Stromal cell of bone marrow (primary cell): ENCODE measurements at places on chromosomes 12 and 14.
A peak's percentile ranks its signal among the peaks of the same experiment; 100 is the strongest.

- no peak for DNase-seq
These were observed 9.1 kb upstream of the TBX3 start for GRCh38 chr12:114693059-114693531.

DNA sequence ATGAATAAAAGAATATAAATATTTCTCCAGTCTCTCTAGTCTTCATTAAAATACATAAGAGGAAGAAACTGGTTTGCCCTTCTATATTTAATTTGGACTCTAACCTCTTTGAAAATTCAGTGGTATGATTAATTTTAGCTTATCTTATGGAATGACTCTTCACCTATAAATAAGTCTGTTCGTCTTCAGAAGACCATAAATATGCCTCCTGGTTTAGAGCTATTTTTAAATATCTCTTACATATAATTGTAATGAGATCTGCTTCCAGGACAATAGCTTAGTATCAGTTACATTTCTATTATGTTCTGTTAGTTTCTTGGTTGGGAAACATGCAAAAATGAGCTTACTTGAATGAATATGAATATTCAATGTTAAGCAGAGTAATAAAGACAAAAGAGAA, 257.5 kb upstream of the HMGA2 start:
- no peak for DNase-seq

- no peak for DNase-seq
These were observed 54.6 kb downstream of the NUAK1 start for GRCh38 chr12:106084014-106084671.

DNA sequence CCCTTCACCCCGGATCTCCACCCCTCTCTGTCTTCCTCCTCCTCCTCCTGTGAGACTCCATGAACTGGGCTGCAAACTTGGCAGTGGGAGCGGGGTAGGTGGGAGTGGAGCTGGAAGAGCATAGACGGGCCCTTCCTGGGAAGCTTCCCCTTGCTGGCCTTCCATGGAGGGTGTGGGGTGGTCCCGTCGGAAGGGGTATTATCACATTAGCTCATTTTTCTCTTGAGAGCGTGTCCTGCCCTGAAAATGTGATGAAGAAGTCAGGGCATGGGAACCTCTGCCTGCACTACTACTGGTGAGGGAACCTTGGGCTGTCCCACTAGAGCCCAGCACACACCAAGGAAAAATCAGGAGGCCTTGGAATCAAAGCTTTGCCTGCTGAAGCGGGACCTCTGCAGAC, 66.5 kb downstream of the CACNA1C start:
- DNase-seq, result no peak

GRCh38 chr12:116880817-116881324, 370 bp downstream of the HRK start:
- DNase-seq, result no peak

DNA sequence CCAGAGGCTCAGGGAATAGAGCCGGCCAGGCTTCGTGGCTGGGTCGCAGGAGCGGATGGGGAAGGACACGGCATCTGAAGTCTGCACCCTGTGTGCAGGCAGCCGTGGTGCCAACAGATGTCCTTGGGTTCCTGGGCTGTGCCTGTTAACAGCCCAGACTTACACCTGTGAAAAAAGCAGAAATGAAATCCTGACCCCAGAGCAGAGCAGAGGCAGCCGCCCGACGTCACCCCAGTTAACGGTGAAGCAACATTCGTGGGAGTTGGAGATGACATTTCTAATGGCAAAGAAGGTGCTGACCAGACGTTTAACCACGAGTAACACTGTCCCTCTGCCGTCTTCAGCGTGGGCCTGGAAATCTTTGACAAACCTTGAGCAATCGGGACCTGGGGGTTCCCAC, 200.3 kb upstream of the DIO3 start:
- DNase-seq, result no peak

GRCh38 chr14:104554088-104554607, 25.4 kb upstream of the C14orf180 start:
- DNase-seq, result no peak

DNA sequence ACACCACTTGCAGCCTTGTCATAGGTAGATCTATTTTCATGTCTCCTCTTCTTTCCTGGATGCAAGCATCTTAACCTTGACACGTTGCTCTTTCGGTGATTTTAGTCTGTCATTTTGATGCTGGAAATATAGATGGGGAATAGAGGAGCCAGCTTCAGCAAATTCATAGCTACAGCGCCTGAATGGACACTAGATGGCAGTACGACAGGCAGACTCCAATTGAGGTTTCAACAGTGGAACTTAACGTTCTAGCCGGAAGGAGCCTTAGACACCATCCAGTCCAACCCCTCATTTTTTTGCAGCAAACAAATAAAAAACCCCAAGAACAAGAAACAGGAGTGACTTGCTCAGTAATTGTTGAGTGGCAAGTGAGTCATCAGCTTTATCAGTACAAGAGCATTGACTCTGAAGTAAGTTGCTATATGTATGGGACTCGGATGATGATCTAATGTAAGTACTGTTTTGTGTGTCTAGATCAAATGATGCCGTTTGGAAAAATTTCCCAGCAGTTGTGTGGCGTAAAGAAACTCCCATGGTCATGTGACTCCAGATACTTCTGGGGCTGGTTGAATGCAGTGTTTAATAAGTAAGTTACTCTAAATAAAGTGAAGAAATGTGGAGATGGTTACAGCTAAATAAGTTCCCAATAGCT, 9.0 kb downstream of the DMAC2L start:
- DNase-seq, result peak; percentile 80
